ENCODE measurements at places on chromosomes 6 and 20. TPM values are rescaled to one million over a fixed set of nuclear protein-coding genes. Genes with fewer than 3 reads are reported as not detected.

GRCh38 chr20:46128310-46129151, 10.4 kb downstream of the CD40 start:
- no peak for DNase-seq

GRCh38 chr6:1063671-1064355, 248.1 kb upstream of the FOXQ1 start:
- DNase-seq: peak; percentile 42

DNA sequence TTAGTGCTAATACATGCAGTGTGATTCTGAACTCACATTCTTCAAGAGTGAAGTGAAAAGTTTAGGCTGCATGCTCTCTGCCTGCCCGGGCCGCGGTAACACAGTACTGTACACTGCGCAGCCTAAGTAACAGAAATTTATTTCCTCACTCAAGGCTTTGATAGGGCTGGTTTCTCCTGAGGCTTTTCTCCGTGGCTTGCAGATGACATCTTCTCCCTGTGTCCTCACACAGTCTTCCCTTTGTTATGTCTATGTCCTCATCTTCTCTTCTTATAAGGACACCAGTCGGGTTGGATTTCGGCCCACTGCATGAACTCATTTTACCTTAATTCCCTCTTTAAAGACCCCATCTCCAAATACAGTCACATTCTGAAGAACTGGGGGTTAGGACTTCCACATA, 51.1 kb upstream of the TMEM170B start:
- no peak for DNase-seq

The GRM1 gene
- not detected for total RNA-seq

- DNase-seq: no peak
Measured at GRCh38 chr6:141551318-141551717, 581.4 kb upstream of the GJE1 start.

- DNase-seq: no peak
Measured at GRCh38 chr6:150749091-150749670, 116.3 kb upstream of the MTHFD1L start.

- DNase-seq: no peak
Measured at GRCh38 chr20:24959591-24960301, 10.7 kb downstream of the CST7 start.

GRCh38 chr6:139016337-139017213, 12.0 kb upstream of the ABRACL start:
- no peak for DNase-seq

GRCh38 chr6:46815130-46815529, 21.9 kb downstream of the MEP1A start:
- DNase-seq: peak; percentile 79

Measured in HT1080 (cell line).